ENCODE measurements at places on chromosomes 5 and 9. TPM values are rescaled to one million over a fixed set of nuclear protein-coding genes. Genes with fewer than 3 reads are reported as not detected.
A peak's percentile ranks its signal among the peaks of the same experiment; 100 is the strongest.

DNA sequence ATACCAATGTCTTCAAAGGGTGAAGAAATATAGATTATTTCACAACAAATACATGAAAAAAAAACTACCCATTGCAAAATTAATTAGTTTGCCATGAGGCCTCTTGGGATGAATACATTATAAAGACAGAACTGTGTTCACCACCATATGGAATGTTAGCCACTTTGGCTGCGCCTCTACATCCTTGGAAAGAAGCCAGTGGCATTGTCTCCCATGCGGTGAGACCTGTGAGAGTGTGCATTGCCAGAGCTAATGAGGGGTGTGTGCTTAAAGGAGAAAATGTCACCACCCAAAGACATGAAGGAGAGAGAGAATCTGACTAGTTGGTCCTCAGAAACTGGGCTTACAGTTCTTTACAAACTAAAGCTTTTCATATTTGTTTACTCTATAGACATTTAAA lies 110.6 kb downstream of the PLPPR1 start:
- H3K27me3 ChIP-seq = no peaks in the 10 kb centered on the region
- H3K27ac ChIP-seq = no peak overlapping the region
- no peak overlapping the region for H3K4me3 ChIP-seq
- no peaks in the 10 kb centered on the region for H3K4me1 ChIP-seq
- DNase-seq = no peak
- H3K36me3 ChIP-seq = no peaks in the 10 kb centered on the region

The OSMR gene
- 11.7 TPM for total RNA-seq

The FGD3 gene
- 13.2 TPM for total RNA-seq

DNA sequence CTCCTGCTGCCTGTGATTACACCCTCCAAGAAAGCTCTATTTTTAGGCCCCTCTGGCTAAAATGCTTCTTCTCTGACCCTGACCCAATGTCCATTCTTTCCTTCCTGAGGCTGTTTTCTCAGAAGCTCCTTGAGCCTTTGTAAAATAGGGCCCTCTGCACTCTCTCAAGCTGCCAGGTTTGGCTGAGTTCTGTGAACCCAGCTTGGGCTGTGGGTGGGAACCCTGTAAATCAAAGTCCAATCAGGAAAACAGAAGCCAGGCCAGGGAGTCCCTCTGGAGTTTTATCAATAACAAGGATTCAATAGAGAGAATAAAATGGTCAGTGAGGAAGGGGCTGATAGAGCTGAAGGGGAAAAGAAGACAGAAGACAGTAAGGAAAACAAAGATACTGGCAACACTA lies 43.7 kb upstream of the ERCC6L2 start:
- H3K27ac ChIP-seq = no peak overlapping the region
- DNase-seq = no peak
- H3K36me3 ChIP-seq = no peaks in the 10 kb centered on the region
- no peaks in the 10 kb centered on the region for H3K4me1 ChIP-seq
- H3K4me3 ChIP-seq = no peak overlapping the region

DNA sequence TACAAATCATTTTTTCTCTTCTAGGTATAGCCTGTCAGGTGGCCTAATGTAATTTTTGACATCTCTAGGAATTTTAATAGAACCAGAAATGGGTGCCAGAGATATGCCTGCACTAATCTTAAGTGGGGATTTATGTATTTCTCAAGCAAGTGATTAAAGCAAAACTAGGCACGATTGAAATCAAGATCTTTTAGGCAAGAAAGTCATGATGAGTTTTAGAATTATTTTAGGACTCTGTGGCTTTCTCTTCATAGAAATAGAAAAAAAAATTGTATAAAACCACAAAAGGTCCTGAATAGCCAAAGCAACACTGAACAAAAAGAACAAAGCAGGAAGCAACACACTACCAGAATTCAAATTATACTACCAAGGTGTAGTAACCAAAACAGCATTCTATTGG lies 952 bp upstream of the AMACR start:
- no peaks in the 10 kb centered on the region for H3K27me3 ChIP-seq
- peak overlapping the region; percentile 60 for H3K4me3 ChIP-seq
- DNase-seq = no peak

The SLC34A1 gene
- not detected for total RNA-seq

The OMD gene
- 0.33 TPM for total RNA-seq

GRCh38 chr9:88015606-88016005 lies 41.3 kb upstream of the CDK20 start:
- H3K4me1 ChIP-seq = no peaks in the 10 kb centered on the region
- H3K36me3 ChIP-seq = no peaks in the 10 kb centered on the region
- H3K27ac ChIP-seq = no peak overlapping the region
- H3K4me3 ChIP-seq = no peak overlapping the region
- H3K27me3 ChIP-seq = no peaks in the 10 kb centered on the region
- DNase-seq = no peak

GRCh38 chr9:16417161-16417560 lies 453.3 kb downstream of the BNC2 start:
- no peak for DNase-seq
- no peak overlapping the region for H3K4me3 ChIP-seq
- H3K27ac ChIP-seq = no peak overlapping the region
- H3K4me1 ChIP-seq = no peaks in the 10 kb centered on the region

The TAF11L7 gene
- not detected for total RNA-seq

- no peaks in the 10 kb centered on the region for H3K27me3 ChIP-seq
- no peak overlapping the region for H3K4me3 ChIP-seq
- no peak for DNase-seq
- no peak overlapping the region for H3K27ac ChIP-seq
- H3K4me1 ChIP-seq = no peaks in the 10 kb centered on the region
Observed at GRCh38 chr9:122479062-122479461, 1.3 kb upstream of the OR1J1 start.

GRCh38 chr9:88388203-88388885 lies at the start of gene SPIN1:
Gene SPIN1 (plus strand): TSS chr9:88388444. CDS start chr9:88426540, 38,096 bp downstream.
- peaks cover 25% of the 10 kb centered on the region for H3K4me1 ChIP-seq
- no peaks in the 10 kb centered on the region for H3K36me3 ChIP-seq
- H3K27ac ChIP-seq = peak within 1 kb of the TSS; percentile 94

Measured in body of pancreas (tissue), 4 donors.